Glomerular endothelial cell (primary cell): ENCODE measurements at places on chromosomes 12 and 14. TPM values are rescaled to one million over a fixed set of nuclear protein-coding genes. Genes with fewer than 3 reads are reported as not detected.

MEG3 gene
- total RNA-seq: 134 and 219 TPM in 2 replicates

DNA sequence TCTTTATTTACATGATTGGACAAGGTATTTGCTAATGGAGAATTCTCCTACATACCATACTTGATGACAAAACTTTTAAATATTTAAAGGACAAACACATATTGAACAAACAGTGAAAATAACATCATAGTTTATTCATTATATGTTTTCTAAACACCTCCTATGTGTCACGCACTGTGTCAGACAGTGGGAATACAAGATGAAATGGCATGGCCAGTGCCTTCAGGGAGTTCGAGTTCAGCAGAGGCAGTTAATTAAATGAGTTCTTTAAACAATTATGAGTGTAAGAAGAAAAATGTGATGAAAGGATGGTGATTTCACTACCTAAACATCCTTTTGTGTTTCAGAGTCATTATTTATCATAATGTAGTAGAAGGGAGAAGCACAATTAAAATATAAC is 159.8 kb downstream of the KCNH5 start:
- no peak for DNase-seq

TAS2R50 gene
- total RNA-seq: 0.15 and 2.0 TPM in 2 replicates

GRCh38 chr14:61119006-61119405 is 138.0 kb downstream of the SLC38A6 start:
- DNase-seq: no peak

SIX1 gene
- 7.5 and 8.9 TPM in 2 replicates for total RNA-seq

GRCh38 chr14:101215927-101216326 is 312.4 kb upstream of the RTL1 start:
- DNase-seq: no peak

ANAPC5 gene
- total RNA-seq: 96.8 and 114 TPM in 2 replicates

GRCh38 chr14:38866461-38866860 is 236.6 kb downstream of the SEC23A start:
- DNase-seq: no peak

GRCh38 chr14:32564596-32564995 is 235.5 kb downstream of the AKAP6 start:
- no peak for DNase-seq

DNA sequence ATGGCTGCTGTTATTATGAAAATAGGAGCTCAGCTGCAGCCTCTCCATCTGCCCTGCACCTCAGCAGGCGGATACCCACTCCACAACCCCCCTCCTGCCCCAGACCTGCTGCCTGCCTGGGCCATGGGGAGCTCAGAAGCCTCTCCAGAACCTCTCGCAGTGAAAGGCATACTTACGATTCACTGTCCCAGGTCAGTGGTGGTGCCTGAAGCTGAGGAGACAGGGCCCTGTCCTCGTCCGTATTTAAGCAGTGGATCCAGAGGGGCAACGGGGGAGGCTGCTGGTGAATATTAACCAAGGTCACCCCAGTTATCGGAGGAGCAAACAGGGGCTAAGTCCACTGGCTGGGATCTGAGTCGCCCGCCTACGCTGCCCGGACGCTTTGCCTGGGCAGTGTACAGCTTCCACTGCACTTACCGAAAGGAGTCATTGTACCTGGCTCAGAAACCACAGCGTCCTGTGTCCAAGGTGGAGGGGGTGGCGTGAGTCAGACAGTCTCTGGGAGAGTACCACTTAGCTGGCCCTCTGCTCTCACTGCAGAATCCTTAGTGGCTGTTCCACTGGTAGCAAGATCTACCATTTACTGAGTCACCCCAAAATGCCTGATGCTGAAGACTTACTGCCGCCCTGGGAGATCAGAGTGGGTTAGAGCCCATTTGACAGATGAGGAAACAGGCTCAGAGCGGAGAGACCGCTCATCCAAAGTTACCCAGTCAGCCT is at the start of gene SERPINA1:
TSS of gene SERPINA1 (minus strand) at position 219 of the 720 bp plus-strand sequence. CDS start 5,365 bp downstream, outside the sequence.
- DNase-seq: no peak

DNA sequence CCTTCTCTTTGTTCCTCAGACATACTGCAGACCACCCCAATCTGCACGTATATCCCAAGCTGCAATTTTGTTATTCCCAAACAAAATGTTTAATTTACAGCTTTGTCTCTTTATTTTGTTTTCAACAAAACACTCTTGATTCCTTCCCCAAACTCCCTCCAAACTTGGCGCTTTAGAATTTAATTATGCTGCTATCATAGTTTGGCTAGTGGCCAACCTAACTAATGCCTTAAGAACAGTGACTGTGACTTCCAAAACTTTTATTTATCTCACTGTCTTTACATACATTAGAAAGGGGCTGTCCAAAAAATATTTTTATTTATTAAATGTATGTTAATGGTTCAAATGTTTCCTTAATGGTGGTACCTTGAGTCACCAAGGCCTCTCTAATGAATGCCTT is 7.1 kb downstream of the TMBIM4 start:
- no peak for DNase-seq
